ENCODE measurements at places on chromosomes 13 and 19. TPM values are rescaled to one million over a fixed set of nuclear protein-coding genes. Genes with fewer than 3 reads are reported as not detected.

PABPC3 gene
- total RNA-seq = 4.5 TPM

TPTE2 gene
- 1.1 TPM for total RNA-seq

OVOL3 gene
- not detected for total RNA-seq

DNA sequence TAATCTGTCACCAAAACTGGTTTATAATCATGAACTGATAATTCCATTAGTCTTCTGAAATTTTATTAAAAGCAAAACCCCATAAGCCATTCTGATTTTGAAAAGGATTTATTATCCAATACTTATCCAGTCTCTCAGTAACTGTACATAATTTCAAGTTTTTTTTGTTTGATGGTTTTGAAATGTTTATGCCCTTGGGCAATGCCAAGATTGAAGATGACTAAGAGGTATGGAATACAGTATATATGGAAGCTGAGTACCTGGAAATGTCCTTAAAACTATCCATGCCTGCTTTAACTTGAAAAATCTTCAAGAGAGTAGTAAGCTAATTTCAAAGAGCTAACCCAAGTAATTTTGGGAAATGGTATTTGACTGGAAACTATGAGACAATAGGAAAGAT, 1.8 kb upstream of the NEK5 start:
- no peaks in the 10 kb centered on the region for H3K27me3 ChIP-seq
- H3K4me3 ChIP-seq = no peak overlapping the region
- H3K4me1 ChIP-seq = no peaks in the 10 kb centered on the region
- no peaks in the 10 kb centered on the region for H3K36me3 ChIP-seq
- no peak for DNase-seq

GRCh38 chr13:106083620-106084350, 451.7 kb downstream of the EFNB2 start:
- H3K4me3 ChIP-seq = no peak overlapping the region
- no peaks in the 10 kb centered on the region for H3K36me3 ChIP-seq
- H3K4me1 ChIP-seq = no peaks in the 10 kb centered on the region
- H3K27me3 ChIP-seq = no peaks in the 10 kb centered on the region
- H3K27ac ChIP-seq = no peak overlapping the region
- peak; percentile 18 for DNase-seq

- H3K4me3 ChIP-seq = no peak overlapping the region
- no peaks in the 10 kb centered on the region for H3K27me3 ChIP-seq
- H3K4me1 ChIP-seq = no peaks in the 10 kb centered on the region
- H3K27ac ChIP-seq = no peak overlapping the region
- H3K36me3 ChIP-seq = no peaks in the 10 kb centered on the region
- no peak for DNase-seq
These were observed 171.0 kb upstream of the TSC22D1 start for GRCh38 chr13:44747179-44747578.

- peak overlapping the region; percentile 99 for H3K27ac ChIP-seq
- H3K4me3 ChIP-seq = peak overlapping the region; percentile 41
- peaks cover 35% of the 10 kb centered on the region for H3K4me1 ChIP-seq
- DNase-seq = peak; percentile 4
These were observed 10.2 kb downstream of the MKNK2 start for GRCh38 chr19:2040647-2041432.

GRCh38 chr19:6970443-6970842, 50.8 kb downstream of the MBD3L2B start:
- no peak overlapping the region for H3K4me3 ChIP-seq
- H3K36me3 ChIP-seq = no peaks in the 10 kb centered on the region
- no peak overlapping the region for H3K27ac ChIP-seq
- no peak for DNase-seq
- no peaks in the 10 kb centered on the region for H3K27me3 ChIP-seq

DNA sequence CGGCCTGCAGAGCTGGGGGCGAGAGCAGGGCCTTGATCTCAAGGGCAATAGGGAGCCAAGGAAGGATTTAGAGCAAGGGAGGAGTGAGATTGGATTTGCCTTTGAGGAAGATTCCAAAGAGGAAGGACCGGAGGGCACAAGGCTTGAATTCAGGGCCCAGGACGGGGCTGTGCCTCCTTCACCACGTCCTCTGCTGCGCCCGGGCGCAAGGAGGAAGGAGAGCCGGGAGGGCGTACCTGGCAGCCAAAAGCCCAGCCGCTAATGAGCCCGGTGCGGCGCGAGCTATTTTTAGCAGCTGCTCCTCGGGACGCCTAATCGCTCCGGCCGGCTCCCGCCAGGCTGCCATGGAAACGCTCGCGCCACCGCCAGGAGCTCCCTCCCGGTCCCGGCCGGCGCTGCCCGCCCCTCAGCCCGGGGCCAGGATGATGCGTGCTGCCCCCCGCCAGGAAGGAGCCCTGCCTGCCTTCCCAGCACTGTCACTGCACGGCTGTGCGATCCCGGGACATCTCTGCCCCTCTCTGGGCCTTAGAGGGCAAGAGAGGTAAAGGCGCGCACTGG, 31.3 kb downstream of the TINCR start:
- H3K27me3 ChIP-seq = no peaks in the 10 kb centered on the region
- no peaks in the 10 kb centered on the region for H3K4me1 ChIP-seq
- peak; percentile 12 for DNase-seq
- no peak overlapping the region for H3K27ac ChIP-seq
- no peaks in the 10 kb centered on the region for H3K36me3 ChIP-seq
- H3K4me3 ChIP-seq = no peak overlapping the region

- H3K27ac ChIP-seq = no peak overlapping the region
- no peak for DNase-seq
- H3K36me3 ChIP-seq = peaks cover 28% of the 10 kb centered on the region
- no peak overlapping the region for H3K4me3 ChIP-seq
These were observed 9.9 kb downstream of the MYDGF start for GRCh38 chr19:4660181-4660791.

Measured in prostate gland (tissue), 2 donors.